Suprapubic skin (tissue), 4 donors: ENCODE measurements at places on chromosomes 2 and 18.

GRCh38 chr2:109312902-109313301 lies 183.9 kb downstream of the SH3RF3 start:
- H3K36me3 ChIP-seq, result no peaks in the 10 kb centered on the region
- no peak for DNase-seq

DNA sequence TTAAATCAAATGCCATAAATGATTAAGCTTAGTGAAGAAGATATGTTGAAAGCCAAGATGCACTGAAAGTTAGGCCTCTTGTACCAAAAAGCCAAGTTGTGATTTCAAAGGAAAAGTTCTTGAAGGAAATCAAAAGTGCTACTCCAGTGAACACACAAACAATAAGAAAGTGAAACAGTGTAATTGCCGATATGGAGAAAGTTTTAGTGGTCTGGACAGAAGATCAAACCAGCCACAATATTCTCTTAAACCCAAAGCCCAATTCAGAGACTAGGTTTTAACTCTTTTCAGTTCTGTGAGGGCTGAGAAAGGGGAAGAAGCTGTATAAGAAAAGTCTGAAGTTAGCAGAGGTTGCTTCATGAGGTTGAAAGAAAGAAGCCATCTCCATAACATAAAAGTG lies 101.8 kb upstream of the RPE start:
- no peak overlapping the region for H3K27ac ChIP-seq
- no peaks in the 10 kb centered on the region for H3K4me1 ChIP-seq
- H3K27me3 ChIP-seq, result no peaks in the 10 kb centered on the region
- H3K4me3 ChIP-seq, result no peak overlapping the region
- no peaks in the 10 kb centered on the region for H3K36me3 ChIP-seq

GRCh38 chr18:26621161-26622026 lies 73.0 kb upstream of the KCTD1 start:
- H3K36me3 ChIP-seq, result no peaks in the 10 kb centered on the region
- H3K27me3 ChIP-seq, result no peaks in the 10 kb centered on the region
- H3K27ac ChIP-seq, result no peak overlapping the region
- no peaks in the 10 kb centered on the region for H3K4me1 ChIP-seq
- peak overlapping the region; percentile 12 for H3K4me3 ChIP-seq

DNA sequence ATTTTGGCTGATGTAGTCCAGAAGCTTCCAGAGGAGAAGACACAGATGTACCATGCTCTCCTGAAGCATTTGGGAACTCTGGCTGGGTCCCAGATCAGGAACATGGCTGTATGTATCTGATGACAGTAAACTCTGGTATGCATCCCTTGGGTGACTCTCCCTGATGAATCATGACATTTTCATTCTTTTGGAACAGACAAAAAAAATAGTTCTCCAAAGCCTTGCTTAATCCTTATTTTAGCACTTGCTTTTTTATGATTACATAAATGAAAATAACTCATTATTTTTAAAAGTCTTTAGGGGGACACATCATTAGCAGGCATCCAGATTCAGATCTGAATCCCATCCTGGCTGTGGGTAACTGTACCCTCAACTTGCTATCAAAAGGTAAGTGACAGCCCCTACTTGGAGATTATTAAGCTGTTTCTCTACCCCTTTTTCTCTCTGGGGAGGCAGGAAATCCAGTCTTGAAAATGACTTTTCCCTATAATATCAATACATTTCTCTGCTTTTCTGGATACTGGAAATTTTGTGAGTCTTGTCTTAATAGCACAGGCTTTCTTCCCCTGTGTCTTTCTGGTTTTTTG lies 23.3 kb downstream of the AOX1 start:
- no peaks in the 10 kb centered on the region for H3K4me1 ChIP-seq
- H3K27me3 ChIP-seq, result no peaks in the 10 kb centered on the region
- peaks cover 8% of the 10 kb centered on the region for H3K36me3 ChIP-seq
- H3K27ac ChIP-seq, result peak overlapping the region; percentile 50
- DNase-seq, result peak; percentile 73

- no peaks in the 10 kb centered on the region for H3K27me3 ChIP-seq
- H3K27ac ChIP-seq, result no peak overlapping the region
- no peaks in the 10 kb centered on the region for H3K36me3 ChIP-seq
Observed at GRCh38 chr2:74390606-74391005, 10.5 kb upstream of the DCTN1 start.
